OCI-M1 (cell line): ENCODE measurements at places on chromosomes 6 and 20.

GRCh38 chr20:18506744-18507143, 996 bp upstream of the SEC23B start:
- peak; percentile 50 for DNase-seq

DNA sequence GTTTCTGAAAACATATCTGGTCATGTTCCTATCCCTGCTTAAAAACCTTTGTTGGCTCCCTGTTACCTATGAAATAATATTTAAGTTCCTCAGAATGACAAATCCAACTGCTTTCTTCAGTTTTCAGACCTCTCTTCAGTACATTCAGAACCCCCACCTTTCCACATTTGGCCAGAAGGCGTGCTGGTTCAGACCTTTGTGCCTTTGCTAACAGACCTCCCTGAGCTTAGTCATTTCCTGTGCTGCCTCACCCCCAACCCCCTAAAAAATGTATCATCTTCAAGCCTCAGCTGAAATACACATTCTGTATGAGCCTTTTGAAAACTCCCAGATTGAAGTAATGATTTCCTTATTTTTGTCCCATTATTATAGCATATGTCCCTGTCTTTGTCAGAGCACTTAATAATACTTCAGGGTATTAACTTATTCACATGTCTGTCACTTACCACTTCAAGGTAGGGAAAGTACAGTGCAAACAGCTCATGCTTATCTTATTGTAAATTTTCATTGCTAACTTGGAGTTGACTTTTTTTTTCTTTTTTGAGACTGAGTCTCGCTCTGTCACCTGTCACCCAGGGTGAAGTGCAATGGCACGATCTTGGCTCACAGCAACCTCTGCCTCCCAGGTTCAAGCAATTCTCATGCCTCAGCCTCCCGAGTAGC, 19.7 kb downstream of the FAM217A start:
- DNase-seq: no peak

DNA sequence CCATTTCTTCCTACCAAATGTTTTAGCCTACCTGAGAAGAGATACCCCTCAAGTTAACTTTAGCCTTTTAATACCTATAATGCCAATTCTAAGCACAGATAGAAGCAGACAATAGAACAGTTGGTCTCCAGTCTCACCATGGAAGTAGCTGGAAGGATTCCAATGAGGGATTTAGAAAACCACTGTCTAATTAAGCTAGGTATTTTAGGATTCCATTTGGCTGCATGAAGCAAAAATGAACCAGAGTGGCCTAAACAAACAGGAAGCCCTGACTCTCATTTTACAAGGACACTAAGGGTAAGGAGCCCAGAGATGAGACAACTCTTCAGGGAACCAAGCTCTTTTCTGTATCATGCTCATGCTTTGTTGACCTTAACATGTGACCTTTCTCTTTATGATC, 199.2 kb downstream of the ALDH8A1 start:
- no peak for DNase-seq

- DNase-seq: no peak
These were observed 85.1 kb downstream of the EDN3 start for GRCh38 chr20:59385480-59385879.

GRCh38 chr20:48791014-48791413, 36.8 kb downstream of the PREX1 start:
- DNase-seq: no peak

GRCh38 chr6:34393191-34393965, 909 bp upstream of the NUDT3 start:
- no peak for DNase-seq

- peak; percentile 59 for DNase-seq
These were observed 56.0 kb downstream of the CLIC5 start for GRCh38 chr6:45959534-45960145.
